ENCODE measurements at places on chromosomes 16 and 17.

DNA sequence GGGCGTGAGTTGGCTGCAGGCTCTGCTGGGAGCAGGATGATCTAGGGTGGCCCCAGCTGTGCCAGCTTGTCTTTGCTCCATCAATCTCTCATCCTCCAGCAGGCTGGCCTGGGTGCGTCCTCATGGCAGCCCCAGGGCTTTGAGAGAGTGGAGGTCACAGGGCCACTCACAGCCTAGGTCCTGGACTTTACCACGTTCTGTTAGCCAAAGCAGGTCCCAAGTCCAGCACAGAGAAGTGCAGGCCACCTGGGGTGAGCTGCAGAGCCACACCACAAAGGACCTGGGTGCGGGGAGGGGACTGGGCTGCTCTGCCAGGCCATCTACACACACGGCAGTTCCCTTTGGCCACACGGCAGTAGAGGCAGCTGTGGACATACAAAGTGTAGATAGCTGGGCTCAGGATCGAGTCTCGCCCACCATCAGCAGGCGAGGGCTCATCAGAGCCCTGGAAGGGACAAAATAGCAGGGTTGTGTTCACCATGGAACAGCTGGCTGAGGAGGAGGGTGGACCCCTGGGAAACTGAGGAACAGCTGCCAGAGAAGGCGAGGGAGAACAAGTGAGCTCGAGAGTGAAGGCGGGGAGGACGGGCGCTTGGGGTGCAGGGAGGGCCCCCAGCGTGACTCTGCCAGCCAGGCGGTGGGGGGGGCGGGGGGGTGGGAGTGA is 30.0 kb downstream of the SREBF1 start:
- no peak for DNase-seq

DNA sequence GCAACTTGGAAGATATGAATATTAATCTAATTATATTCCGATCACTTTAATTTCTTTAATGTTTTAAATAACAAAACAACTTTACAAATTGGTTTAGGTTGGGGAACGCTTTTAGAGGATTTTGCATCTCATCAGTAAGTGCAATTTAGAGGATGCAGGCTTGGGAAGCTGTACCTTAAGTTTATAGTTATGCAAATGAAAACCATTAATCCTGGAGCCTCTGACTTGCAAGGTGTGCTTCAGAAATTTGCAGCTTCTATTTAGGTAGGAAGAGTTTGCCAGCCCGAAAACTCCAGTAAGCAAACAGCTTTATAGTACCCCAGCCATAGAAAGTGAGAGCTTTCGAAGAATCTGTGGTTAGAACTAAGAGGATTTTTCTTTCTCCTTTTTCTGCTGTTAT is 547.0 kb downstream of the MAF start:
- DNase-seq = no peak

- DNase-seq = no peak
Observed at GRCh38 chr16:3471518-3472176, 23.6 kb downstream of the C16orf90 start.

DNA sequence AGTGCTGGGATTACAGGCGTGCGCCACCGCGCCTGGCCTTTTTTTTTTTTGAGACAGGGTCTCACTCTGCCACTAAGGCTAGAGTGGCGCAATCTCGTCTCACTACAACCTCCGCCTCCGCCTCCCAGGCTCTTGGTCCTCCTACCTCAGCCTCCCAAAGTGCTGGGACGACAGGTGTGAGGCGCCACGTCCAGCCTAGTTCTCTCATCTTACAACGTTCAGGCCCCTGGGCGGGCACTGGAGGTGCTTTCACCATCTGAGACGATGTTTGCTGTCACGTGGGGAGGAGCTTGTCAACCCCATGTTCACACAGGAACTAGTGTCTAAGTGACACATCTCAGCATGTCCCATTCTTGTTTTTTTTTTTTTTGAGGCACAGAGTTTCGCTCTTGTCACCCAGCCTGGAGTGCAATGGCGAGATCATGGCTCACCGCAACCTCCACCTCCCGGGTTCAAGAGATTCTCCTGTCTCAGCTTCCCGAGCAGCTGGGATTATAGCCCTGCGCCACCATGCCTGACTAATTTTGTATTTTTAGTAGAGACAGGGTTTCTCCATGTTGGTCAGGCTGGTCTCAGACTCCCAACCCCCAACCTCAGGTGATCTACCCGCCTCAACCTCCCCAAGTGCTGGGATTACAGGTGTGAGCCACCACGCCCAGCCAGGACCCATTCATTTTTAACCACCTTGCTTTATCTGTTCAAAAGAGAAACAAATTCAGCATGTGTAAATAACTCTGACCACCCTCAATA is 5.2 kb upstream of the FANCA start:
- no peak for DNase-seq

- DNase-seq = peak; percentile 57
Observed at GRCh38 chr17:45021607-45022287, 29.7 kb downstream of the DCAKD start.

DNA sequence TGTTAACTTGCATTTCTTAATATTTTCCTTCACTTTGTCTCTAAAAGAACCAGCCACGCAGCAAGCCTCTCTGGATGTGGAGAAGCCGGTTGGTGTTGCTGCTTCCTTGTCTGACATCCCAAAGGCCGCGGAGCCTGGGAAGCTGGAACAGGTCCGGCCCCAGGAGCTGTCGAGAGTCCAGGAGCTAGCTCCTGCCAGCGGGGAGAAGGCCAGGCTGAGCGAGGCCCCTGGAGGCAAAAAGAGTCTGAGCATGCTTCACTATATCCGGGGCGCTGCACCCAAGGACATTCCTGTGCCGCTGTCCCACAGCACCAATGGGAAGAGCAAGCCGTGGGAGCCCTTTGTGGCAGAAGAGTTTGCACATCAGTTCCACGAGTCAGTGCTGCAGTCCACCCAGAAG is 22.8 kb downstream of the GINS2 start:
- no peak for DNase-seq

GRCh38 chr16:1333149-1333812 is at the start of gene BAIAP3:
Gene BAIAP3, plus strand, starts transcription at chr16:1333645. Its CDS starts 4,905 bp downstream, at chr16:1338550.
- no peak for DNase-seq

- DNase-seq = no peak
Observed at GRCh38 chr17:31724619-31725018, 134.4 kb downstream of the COPRS start.

- DNase-seq = no peak
Observed at GRCh38 chr16:7482032-7482431, 149.4 kb downstream of the RBFOX1 start.

DNA sequence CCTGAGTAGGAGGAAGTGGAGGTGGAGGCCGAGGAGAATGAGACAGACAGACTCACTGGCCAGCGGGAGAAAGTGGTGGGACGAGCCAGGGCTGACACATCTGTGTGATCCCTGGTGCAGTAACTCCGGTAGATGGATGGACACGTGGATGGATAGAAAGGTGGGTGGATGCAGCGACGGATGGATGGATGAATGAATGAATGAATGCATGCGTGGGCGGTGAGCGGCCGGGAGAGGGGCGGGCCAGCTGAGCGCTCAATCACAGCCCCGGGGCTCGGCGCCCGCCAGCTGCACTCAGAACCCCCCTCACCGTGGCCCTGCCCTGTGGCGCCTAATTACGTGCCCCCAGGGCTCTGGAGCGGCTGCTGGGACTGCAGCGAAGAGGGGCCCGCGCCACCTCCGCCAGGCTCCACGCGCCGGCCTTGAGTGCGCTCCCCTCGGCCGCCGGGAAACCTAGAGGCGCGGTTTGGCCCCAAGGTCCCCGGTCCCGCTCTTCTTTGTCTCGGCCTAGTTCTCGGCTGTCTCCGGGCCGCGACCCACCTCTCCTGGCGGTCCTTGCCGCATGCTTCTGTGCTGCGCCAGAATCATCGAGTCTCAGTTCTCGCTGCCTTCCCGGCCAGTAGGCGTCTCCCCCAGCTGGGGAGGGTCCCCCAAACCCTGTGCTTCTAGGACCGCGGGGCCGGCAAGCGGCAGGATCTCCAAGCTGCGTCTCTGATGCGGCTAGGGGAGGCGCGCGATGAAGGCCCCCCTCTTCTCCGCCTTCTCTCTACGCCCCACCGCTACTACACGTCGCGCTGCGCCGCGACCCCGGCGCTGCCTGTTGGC is 41.0 kb downstream of the RAI1 start:
- DNase-seq = no peak

- no peak for DNase-seq
Observed at GRCh38 chr17:55288356-55289105, 23.8 kb downstream of the HLF start.

DNA sequence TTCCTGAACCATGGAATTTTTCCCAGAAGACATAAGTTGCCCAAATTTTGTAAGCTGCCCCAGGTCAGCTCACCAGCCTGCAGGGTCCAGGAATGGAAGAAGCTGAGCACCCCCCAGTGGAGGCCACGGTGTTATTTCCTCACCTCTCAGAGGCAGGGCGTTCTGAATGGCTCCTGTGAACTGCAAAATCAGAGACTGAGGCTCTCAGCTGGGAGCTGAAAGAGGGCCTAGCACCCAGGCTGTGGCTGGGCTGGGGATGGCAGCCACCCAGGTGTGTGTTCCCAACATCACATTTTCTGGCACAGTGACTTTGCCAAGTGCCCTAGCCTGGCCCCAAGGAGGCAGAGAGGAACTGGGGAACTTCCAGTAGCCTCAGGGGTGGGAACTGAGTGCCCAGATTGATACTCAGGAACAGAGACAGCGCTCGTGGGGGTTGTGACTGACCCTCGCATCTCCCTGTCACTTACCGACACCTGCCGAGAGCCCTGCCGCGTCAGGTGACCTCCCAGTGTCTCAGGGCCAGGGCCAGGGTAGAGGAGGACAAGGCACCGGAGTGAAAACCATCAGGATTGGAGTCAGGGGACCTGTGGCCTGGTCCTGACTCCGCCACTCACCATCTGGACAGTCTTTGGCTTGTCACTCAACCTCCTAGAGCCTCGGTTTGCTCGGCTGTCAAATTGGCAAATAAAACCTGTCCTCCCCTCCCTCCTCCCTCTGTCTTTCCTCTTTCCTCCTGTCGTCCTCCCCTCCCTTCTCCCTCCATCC is 11.3 kb downstream of the CACNG4 start:
- no peak for DNase-seq

DNA sequence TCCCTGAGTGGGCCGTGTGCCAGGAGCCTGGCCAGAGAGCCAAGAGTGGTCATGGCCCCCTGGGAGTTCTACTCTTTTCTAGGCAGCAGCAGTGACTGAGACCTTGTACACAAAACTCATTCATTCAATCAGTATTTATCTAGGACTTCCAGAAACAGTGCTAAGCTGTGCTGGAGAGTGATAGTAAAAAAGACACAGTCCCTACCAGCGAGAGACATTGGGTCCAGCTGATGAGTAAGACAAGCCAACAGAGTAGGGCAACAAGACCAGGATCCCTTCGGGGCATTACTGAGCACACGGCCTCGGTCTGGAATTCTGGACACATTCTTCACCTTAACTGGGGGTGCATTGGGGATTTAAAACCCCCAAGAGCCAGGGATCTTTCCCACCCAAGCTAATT is 20.2 kb downstream of the CBX4 start:
- no peak for DNase-seq

GRCh38 chr17:82693168-82693867 is 5.2 kb downstream of the RAB40B start:
- no peak for DNase-seq

DNA sequence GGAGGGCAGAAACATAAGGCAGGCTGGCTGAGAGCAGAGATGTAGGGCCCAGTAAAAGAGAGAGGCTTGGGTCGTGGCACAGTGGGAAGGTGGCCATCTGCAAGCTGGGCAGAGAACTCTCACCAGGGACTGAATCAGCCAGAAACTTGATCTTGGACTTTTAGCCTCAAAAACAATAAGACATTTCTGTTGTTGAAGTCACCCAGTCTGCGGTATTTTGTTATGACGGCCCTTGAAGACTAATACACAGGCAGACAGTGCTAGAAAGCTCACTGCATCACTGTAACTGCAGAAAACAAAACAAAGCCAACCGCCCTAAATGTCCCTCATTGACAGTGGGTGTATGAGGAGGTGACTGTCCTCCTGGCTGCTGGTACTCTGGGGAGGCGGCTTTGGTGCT is 3.9 kb upstream of the JPH3 start:
- no peak for DNase-seq

- DNase-seq = peak; percentile 68
Observed at GRCh38 chr17:75845058-75845711, 981 bp upstream of the UNC13D start.

DNA sequence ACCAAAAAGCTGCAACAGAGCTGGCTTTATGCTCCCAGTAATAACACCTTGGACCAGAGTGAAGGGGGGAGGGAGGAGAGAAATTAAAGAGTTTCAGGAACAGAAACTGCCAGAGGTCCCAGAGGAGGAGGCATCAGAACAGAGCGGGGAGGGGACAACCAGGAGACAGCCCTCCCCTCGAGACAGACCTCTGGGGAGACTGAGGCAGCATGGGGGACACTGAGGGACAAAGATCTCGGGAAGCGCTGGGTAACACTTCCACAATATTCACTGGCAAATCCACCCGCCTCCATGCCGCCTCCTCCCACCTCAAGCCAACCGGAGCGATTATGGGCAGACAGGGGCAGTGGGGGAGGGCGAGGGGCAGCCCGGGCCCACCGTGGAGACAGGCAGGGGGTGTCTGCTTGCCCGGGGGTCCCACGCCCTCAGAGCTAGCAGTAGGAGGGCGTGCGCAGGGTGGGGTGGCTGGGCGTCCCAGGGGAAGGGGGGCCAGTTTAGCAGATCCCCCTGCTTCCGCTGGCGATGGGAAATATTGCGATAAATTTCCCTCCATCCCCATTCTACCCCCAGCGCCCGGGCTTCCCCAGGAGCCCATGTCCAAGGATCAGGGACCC is 1.2 kb downstream of the PCGF2 start:
- no peak for DNase-seq

DNA sequence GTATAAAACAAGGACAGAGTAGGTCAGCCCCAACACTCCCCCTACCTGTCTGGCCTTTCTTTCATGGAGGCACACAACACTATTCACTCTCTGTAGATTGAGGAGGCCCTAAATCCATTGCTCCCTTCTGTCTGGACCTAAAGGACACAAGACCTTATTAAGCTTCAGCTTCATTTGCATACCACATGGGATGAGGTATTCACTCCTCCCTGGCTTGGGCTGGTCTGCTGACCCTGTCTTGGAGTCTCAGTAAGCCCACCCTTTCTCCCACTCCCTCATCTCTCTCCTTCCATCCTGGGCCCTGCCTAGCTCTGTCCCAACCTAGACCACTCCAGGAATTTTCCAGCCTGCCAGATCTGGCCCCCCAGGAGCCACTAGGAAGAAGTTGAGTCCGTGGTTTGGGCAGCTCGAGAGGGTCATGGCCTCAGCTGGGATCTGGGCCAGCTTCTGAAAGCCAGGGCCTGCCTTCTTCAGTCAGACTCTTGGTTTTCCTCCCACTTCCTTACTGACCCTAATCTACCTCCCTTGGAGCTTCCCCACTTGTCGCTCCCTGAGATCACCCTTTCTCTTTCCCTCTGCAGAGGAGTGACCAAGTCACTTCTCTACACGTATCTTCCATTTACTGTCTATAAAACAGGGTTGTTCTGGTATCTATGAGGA is 6.5 kb upstream of the LLGL1 start:
- no peak for DNase-seq

GRCh38 chr17:4708436-4708835 is 2.0 kb upstream of the ARRB2 start:
- peak; percentile 65 for DNase-seq

- DNase-seq = no peak
Observed at GRCh38 chr16:47413041-47413440, 47.8 kb downstream of the ITFG1 start.
